Naive thymus-derived CD4-positive, alpha-beta T cell (primary cell): ENCODE measurements at places on chromosomes 6 and 20. TPM values are rescaled to one million over a fixed set of nuclear protein-coding genes. Genes with fewer than 3 reads are reported as not detected.

DNA sequence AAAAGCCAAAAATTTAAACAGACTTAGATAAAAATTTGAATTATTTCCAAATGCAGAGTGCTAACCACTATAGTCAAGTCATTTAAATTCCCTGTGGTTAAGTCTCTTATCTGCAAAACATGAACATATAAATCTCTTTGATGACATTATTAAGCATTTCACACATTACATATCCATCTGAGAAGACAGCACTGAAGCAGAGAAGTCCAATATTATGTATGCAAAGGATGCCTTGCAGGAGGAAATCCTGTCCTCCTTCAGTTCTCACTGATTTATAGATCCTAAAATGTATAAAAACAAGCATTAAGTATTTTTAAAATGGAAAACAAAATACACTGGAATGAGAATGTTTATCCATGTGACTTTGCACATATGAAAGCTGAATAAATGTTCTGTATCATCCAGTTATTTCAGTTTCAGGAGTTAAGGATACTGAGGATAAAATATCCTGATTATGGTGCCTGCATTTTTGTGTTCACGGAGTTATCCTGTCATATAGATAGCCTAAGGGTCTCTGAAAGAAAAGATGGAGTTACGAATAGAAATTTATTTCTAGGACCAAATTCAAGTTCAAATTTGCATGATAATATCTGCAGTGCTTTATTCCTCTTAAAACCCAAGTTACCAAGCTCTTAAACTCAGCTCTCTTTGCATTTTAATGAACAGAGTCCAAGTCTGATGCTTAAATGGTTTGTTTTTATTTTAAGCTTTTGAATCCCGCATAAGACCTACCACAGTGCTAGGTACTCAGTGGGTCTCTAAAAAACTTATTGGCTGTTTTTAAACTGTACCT, 145.4 kb downstream of the PRKN start:
- DNase-seq = no peak
- no peak overlapping the region for H3K4me3 ChIP-seq
- no peaks in the 10 kb centered on the region for H3K36me3 ChIP-seq
- H3K27me3 ChIP-seq = no peaks in the 10 kb centered on the region
- no peak overlapping the region for H3K27ac ChIP-seq
- no peaks in the 10 kb centered on the region for H3K4me1 ChIP-seq

DNA sequence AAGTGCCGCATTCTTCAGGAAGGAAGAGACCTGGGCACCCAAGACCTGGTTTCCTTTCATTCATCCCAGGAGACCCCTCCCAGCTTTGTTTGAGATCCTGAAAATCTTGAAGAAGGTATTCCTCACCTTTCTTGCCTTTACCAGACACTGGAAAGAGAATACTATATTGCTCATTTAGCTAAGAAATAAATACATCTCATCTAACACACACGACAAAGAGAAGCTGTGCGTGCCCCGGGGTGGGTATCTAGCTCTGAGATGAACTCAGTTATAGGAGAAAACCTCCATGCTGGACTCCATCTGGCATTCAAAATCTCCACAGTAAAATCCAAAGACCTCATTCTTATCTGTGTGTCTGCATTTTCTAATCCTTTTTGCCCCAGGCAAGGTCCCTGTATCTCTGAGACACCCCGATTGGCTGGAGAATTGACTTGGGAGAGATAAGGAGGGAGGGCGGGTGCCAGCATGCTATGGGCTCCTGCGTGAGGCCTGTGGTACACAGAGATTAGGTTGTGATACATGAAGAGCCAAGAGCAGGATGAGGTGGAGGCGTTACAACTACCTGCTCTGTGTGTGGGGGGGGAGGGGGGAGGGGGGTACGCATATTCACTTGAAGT, 4.8 kb downstream of the MUC21 start:
- DNase-seq = no peak
- no peak overlapping the region for H3K27ac ChIP-seq
- H3K36me3 ChIP-seq = no peaks in the 10 kb centered on the region
- no peaks in the 10 kb centered on the region for H3K27me3 ChIP-seq
- no peak overlapping the region for H3K4me3 ChIP-seq
- H3K4me1 ChIP-seq = no peaks in the 10 kb centered on the region

GRCh38 chr6:6588924-6589709, 597 bp downstream of the LY86 start:
- H3K4me1 ChIP-seq = peaks cover 13% of the 10 kb centered on the region
- DNase-seq = no peak
- peak overlapping the region; percentile 72 for H3K27ac ChIP-seq
- no peaks in the 10 kb centered on the region for H3K36me3 ChIP-seq

DNA sequence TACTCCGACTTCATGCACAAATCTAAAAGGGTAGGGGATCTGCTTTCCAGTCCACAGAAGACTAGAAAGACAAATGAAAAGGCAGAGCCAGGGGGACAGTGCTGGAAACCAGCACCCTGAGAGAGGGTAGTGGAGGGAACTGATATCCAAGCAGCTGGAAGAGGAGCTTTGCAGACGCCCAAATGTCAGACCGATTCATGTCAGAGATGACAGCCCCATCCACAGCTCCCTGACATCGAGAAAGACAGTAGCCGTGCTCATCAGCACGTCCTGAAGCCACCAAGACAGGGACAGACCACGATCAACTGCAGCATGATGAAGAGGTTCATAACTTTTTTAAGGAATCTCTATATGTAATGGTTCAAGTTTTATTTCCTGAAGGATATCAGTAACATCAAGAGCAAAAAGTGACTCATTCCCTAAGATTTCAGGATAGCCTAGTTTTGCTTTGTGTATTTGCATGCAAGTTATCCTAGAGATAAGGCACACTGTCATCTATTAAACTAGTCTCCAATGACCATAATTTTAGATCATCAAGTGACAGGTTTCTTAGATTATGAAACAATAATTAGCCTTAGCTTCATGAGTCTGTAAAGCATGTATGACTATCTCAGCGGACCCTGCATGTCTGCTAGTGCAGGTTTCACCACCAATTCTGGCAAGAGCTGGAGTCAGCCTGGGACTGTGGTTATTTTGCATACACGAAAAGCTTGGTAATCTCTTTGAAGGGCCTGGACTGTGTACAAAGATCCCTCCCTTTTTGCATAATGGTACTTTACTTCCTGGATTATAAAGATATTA, 43.0 kb downstream of the PRDM1 start:
- no peaks in the 10 kb centered on the region for H3K27me3 ChIP-seq
- DNase-seq = no peak
- H3K4me3 ChIP-seq = no peak overlapping the region
- peaks cover 8% of the 10 kb centered on the region for H3K4me1 ChIP-seq
- H3K27ac ChIP-seq = no peak overlapping the region

- no peak for DNase-seq
- H3K4me1 ChIP-seq = no peaks in the 10 kb centered on the region
- H3K27ac ChIP-seq = no peak overlapping the region
- no peaks in the 10 kb centered on the region for H3K36me3 ChIP-seq
- H3K27me3 ChIP-seq = no peaks in the 10 kb centered on the region
- no peak overlapping the region for H3K4me3 ChIP-seq
Observed at GRCh38 chr6:50791900-50792508, 26.7 kb upstream of the TFAP2B start.

DNA sequence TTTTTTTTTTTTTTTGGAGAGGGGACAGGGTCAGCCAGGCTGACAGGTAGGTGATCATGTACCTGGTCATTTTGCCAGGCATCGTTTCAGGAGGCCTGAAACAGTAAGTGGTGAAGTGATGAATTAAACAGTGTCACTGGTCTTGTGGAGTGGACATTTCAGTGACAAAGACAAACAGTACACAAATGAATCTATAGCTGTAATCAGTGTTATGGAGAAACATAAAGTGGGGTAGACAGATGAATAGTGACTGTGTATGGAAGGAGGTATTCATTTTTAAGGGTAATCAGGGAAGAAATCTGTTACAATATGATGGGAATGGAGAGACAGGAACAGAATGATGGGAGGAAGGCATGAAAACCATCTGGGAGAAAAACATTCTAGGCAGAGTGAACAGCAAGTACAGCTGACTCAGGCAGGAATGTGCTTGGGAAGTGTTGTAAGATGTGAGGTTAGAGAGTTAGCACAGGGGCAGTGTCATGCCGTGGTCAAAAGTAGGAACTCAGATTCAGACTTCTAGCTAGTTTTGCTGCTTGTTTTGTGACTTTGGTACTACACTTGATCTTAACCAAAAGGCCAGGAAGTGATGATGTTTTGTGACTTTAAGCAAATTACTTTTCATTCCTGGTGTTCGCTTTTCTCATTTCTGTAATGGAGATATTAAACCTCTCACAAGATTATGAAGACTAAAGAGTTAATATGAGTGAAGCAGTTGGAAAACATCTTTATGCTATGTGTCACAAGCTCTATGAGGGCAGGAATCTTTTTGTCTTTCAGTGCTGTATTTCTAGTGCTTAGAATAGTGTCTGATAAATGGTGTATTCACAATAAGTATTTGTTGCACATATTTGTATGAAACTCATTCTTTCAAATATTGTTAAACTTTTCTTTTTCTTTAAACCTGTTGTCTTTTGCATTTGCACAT, 43.4 kb downstream of the QKI start:
- H3K4me3 ChIP-seq = no peak overlapping the region
- H3K27me3 ChIP-seq = no peaks in the 10 kb centered on the region
- peak overlapping the region; percentile 74 for H3K27ac ChIP-seq
- peaks cover 28% of the 10 kb centered on the region for H3K4me1 ChIP-seq
- H3K36me3 ChIP-seq = no peaks in the 10 kb centered on the region

DNA sequence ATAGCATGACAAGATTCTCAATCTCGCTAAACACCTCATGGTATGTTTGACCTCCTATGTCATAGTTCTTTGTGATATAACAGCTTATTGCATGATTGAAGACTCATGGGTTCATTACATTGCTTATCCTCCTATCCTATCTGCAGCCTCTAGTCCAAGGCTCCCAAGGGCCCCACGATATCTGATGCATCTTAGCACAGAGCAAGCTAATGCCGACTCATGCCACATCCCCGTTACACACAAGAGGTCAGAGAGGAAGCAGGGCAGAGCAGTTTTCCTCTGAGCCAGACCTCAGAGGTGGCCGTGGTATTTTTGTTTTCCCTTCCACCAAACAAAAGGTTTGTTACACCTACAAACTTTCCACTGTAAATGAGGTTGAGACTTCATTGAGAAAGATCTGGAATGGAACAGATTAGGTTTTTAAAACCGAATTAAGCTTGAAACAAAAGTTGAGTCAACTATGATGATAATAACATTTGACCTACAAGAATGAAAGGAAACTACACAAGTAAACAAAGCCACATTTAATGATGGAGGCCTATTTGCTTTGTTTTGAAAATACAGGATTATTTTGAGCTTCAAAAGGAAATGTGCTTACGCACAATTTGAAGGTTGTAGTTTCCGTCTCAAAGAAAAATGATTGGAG, 133.9 kb upstream of the MYLIP start:
- no peaks in the 10 kb centered on the region for H3K36me3 ChIP-seq
- no peak overlapping the region for H3K27ac ChIP-seq
- DNase-seq = no peak
- H3K4me1 ChIP-seq = no peaks in the 10 kb centered on the region
- H3K27me3 ChIP-seq = no peaks in the 10 kb centered on the region
- H3K4me3 ChIP-seq = no peak overlapping the region

GRCh38 chr20:19652591-19653026, 105.4 kb upstream of the RIN2 start:
- H3K4me1 ChIP-seq = no peaks in the 10 kb centered on the region
- H3K27me3 ChIP-seq = no peaks in the 10 kb centered on the region
- no peaks in the 10 kb centered on the region for H3K36me3 ChIP-seq
- no peak overlapping the region for H3K4me3 ChIP-seq
- no peak for DNase-seq

DNA sequence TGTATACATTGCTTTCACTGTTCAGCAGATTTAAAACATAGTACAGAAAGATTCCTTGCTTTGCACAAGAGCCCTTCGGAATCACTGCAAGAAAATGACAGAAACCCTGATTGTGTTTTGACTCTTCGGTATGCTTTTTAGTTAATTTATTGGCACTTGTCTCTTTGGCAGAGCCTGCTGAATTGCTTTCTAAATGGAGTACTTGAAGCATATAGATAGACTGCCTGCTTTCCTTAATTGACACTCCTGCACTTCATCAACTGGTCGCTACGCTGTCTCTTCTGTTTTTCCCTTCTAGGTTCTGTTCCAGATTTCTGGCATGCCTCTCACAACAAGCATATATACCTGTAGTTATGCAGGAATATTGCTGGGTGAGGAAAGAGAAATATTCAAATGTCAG, 22.4 kb upstream of the RBM24 start:
- H3K4me3 ChIP-seq = no peak overlapping the region
- H3K27me3 ChIP-seq = no peaks in the 10 kb centered on the region
- no peaks in the 10 kb centered on the region for H3K4me1 ChIP-seq
- no peaks in the 10 kb centered on the region for H3K36me3 ChIP-seq

DNA sequence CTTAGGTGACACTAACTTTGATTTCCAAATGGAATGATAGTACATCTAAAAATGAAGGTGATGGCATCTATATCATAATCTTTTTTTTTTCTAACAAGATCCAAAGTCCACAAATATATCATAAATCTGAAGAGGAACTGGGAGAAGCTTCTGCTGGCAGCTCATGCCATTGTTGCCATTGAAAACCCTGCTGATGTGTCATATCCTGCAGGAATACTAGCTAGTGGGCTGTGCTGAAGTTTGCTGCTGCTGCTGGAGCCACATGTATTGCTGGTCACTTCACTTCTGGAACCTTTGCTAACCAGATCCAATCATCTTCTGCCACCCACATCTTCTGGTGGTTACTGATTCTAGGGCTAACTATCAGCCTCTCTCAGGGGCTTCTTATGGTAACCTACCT, 27.4 kb upstream of the KHDC1 start:
- no peaks in the 10 kb centered on the region for H3K36me3 ChIP-seq
- DNase-seq = no peak
- H3K27ac ChIP-seq = no peak overlapping the region
- no peaks in the 10 kb centered on the region for H3K4me1 ChIP-seq
- H3K27me3 ChIP-seq = no peaks in the 10 kb centered on the region

GRCh38 chr6:10999994-11000393, 44.1 kb downstream of the ELOVL2 start:
- H3K4me1 ChIP-seq = no peaks in the 10 kb centered on the region
- H3K4me3 ChIP-seq = no peak overlapping the region
- no peaks in the 10 kb centered on the region for H3K36me3 ChIP-seq
- H3K27ac ChIP-seq = no peak overlapping the region
- H3K27me3 ChIP-seq = no peaks in the 10 kb centered on the region

GRCh38 chr20:44720621-44720996, 5.4 kb downstream of the CCN5 start:
- H3K27me3 ChIP-seq = no peaks in the 10 kb centered on the region
- no peaks in the 10 kb centered on the region for H3K4me1 ChIP-seq
- DNase-seq = no peak
- no peak overlapping the region for H3K4me3 ChIP-seq
- H3K27ac ChIP-seq = no peak overlapping the region
- H3K36me3 ChIP-seq = no peaks in the 10 kb centered on the region

GRCh38 chr6:157530126-157530525, 149.1 kb downstream of the ZDHHC14 start:
- H3K36me3 ChIP-seq = no peaks in the 10 kb centered on the region
- H3K27ac ChIP-seq = no peak overlapping the region
- no peak for DNase-seq
- H3K4me1 ChIP-seq = peaks cover 12% of the 10 kb centered on the region

TRIM31 gene
- not detected for polyA plus RNA-seq

SPATS1 gene
- polyA plus RNA-seq = not detected

SRMS gene
- not detected for polyA plus RNA-seq

THBS2 gene
- polyA plus RNA-seq = not detected

ABT1 gene
- 39.4 TPM for polyA plus RNA-seq

PPP1R14C gene
- not detected for polyA plus RNA-seq
